ENCODE measurements at places on chromosomes 7 and 10.
A peak's percentile ranks its signal among the peaks of the same experiment; 100 is the strongest.

DNA sequence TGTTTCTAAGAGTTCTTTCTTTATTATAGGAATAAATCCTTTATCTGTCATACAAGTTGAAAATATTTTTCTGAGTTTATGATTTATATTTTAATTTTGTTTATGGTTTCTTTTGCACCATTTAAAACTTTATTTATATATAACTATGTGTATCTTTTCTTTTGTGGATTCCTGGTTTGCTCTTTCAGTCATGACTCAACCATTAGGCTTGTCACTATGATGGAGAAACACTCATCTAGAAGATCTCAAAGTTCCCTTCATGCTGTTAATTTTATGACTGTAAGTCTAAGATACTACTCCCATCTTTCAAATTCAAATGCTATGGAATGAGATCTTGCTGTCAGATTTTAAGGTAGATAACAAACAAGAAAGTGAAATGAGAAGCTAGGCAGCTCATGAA lies 199.5 kb downstream of the INHBA start:
- no peak for DNase-seq

GRCh38 chr7:101542527-101543241 lies 86.4 kb downstream of the MYL10 start:
- DNase-seq: peak; percentile 65

DNA sequence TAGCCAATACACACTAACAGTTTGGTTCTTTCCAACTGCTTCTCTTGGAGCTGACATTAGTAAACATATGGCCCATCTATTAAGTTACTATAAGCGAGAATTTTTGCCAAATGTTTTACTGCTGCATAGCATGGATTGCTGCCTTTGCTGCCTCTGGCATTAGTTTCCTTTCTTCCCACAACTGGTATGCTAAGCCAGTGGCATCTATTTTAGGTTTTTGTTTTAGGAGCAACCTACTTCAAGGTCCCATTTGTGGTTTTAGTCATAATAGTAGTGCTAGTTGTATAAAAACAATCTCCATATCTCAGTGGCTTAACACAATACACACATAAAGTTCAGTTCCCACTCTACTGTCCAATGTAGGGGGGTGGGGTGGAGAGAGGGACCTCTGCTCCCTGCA lies 25.9 kb upstream of the PANK1 start:
- DNase-seq: no peak

- no peak for DNase-seq
These were observed 5.2 kb upstream of the YAE1 start for GRCh38 chr7:39560997-39561396.

DNA sequence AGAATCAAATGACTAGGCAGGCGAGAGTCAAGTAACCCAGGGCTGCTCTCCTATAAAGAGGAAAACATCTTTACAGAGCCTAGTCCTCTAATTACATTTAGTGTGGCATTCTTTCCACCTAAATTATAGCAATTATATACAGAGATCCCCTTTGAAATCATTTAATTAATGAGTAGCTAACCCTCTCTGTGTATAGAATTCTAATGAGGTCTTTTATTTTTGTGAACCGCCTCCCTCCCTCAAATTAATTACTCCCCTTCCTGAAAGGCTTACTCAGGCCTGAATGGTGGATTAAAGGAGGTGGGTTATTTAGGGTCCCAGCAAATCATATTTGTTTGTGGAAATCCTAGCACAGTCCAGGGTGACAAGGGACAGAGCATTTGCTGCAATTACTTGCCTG lies 551.8 kb downstream of the SORCS3 start:
- peak; percentile 19 for DNase-seq

GRCh38 chr10:128016423-128017060 lies 109.6 kb downstream of the PTPRE start:
- DNase-seq: no peak

- no peak for DNase-seq
These were observed 133.8 kb upstream of the PLXNA4 start for GRCh38 chr7:132709971-132710567.

DNA sequence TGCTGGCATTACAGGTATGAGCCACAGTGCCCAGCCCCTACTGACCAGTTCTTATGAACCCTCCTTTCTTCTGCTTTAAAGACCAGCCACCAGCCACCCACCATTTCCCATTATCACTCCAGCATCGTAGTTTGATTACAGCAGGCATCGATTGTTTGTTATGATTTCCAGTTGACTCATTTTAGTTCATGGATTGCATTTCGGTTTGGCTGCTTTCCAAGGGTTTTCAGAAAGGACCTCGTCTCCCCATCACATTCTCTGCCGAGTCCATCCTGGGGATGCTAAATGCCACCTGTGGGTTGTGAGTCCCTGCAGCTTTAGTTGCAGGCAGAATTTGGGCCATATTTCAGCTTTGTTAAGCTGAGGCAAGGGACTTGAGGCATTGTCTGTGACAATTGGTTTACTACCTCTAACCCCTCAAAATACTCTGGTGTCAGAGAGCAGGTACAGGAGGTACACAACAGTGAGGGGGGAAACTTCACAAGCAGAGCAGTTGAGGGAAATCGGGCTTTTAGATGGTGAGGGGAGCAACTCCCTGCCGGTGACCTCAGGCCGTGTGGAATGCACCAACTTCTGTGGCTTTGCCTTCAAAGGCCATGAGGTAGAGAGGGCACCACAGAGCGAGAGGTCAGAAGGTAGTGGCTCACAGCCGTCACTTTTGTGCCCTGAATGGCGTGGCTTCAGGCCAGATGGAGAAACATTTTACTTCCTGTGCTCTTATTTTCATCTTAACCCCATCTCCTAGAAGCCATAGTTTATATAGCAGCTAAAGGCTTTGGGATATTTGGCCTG lies 203.8 kb downstream of the CCDC3 start:
- no peak for DNase-seq

GRCh38 chr10:123035467-123036086 lies 26.8 kb downstream of the ACADSB start:
- no peak for DNase-seq

DNA sequence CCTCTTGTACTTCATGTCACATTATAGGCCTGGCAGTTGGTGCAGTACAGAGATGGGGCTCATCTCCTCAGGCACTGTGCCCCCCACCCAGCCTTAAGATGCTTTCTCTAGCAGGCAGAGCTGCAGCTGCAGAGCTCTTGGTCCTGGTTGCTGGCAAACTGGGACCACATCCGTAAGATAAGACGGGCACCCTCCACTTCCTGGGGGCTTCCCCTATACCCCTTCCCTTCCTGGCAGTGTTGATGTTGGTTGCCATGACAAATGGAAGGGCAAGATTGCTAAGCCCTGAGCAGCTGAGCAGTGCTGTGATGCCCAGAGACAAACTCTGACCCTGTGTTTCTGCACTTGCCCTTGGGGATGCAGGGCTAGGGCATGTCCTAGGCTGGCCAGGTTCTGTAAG lies 103.4 kb upstream of the ANLN start:
- no peak for DNase-seq

GRCh38 chr10:30542001-30542894 lies 87.3 kb downstream of the LYZL2 start:
- DNase-seq: no peak

DNA sequence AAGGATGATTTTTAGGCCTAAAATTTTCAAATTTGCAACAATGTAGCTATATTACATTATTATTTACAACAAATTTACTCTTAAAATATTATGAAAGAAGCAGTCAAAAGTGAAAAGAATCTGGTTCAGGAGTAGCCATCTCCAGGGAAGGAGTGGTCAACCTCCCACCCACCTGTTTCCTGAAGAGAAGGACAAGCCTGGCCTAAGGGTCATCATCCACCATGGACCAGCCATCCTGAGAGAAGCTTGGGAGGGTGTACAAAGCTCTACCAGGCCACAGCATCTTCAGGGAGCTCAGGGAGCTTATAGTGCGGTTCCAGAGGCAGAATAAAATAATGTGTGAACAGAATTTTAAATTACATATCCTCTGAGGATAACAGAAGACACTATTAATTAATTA lies 38.1 kb downstream of the COL1A2 start:
- DNase-seq: no peak
